Bronchial epithelial cell (primary cell): ENCODE measurements at places on chromosomes 2 and 18. TPM values are rescaled to one million over a fixed set of nuclear protein-coding genes. Genes with fewer than 3 reads are reported as not detected.
A peak's percentile ranks its signal among the peaks of the same experiment; 100 is the strongest.

The CCDC93 gene
- total RNA-seq, result 21.3 and 23.7 TPM in 2 replicates

DNA sequence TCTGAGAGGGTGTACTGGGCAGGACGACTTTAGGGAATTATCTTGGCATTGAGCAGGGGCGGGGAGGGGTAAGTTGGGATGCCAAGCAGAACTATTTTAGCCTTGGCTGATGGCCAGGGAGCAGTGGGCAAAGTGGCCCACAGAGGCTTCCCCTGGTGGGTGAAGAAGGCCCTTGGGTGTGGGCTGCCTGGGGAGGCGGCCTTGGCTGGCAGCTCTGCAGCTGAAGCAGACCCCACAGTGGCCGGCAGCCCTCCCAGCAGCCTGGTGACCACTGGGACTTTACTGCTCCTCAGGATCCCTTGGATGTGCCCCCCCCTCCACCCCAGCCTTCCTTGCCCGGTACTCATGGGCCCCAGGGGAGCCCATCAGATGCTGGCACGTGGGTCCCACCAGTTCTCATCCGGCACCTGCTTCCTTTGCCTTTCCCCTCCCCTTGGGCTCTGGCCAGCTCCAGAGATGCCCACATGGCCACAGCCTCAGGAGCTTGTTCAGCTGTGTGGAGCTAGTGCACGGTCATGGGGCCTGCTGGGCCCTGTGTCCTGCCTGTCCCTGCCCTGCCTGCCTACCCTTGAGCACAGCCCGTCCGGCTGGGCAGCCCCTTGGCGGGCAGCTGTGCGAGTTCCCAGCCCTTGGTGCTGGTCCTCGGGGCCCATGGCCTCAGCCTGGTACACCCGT, 122.1 kb upstream of the HS6ST1 start:
- DNase-seq, result no peak

DNA sequence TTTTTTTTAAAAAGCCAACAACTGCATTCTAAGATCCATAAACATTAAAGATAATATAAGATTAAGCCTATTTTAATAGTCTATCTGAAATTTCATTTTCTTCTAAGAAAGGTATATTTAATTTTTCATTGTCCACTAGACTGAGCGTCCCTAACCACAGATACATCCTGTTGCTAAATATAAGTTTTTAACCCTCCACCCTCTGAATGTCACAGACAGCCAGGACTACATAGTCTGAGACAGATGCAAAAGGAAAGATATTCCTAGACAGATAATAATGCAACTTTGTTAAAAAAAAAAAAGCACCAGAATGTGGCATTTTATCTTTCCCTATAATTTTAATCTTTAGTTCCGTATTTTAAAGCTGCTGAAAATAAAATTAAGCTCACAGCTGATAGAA, 114.6 kb downstream of the ZEB2 start:
- no peak for DNase-seq

- no peak for DNase-seq
Observed at GRCh38 chr18:75252136-75252535, 41.5 kb downstream of the TSHZ1 start.

The DNAJC5G gene
- not detected in 2 replicates for total RNA-seq

The EEF1B2 gene
- total RNA-seq, result 816 and 1,045 TPM in 2 replicates

DNA sequence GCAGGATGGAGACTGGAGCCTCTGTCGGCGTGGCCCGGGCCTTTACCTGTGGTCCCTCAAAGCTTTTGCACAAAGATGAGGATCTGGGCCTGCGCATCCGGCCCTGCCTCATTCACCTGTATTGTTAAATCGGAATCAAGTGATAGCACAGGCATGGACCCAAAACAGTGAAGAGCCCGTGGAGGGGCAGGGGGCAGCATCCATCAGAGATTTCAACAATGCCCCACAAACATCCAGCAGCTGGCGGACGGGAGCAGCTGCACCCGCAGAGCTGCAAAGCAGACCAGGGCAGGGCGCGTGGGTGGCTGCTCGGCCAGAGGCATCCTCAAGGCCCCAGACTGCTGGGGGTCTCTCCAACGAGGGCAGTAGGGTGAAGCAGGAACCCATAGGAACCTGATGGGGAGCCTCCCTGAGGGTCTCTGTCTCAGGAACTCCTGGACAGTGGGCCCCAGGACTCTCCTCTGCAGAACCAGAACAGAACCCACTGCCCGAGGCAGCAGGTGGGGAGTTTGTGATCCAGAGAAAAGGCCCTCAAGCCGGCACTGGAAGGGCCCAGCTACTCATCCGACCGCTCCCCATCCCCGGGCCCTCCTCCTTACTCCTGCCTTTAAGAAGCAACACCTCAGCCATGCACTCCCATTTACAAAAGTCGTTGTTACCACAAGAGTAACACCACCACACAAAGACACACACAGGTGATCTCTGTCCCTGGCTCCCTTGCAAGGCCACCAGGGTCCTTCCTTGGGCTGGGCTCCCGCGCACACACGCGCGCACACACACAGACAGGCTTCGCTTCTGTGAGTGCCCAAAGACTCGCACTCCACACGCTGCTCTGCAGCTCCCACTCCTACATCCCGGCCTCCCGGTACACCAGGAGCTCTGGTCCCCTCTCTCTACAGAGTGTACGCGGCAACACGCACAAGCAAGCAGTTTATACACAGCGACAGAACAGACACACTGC, 28.8 kb downstream of the HDAC4 start:
- DNase-seq, result no peak

DNA sequence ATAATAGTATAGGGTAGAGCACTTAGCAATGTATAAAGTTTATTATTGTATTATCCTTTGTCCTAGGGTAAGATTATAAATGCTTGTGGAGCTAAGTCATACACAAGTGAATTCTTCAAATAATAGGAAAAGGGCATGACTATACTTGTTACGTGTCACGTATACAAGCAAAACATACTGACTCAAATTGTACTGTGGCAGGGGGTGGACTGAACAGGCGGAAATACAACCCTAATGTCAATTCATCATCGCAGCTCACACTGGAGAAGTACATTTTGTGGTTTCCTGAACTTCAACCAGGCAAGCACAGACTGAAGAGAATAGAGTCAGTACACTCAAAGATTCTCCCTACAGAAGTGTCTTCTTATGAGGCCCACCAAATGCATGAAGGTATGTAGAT, 201.0 kb downstream of the MBD2 start:
- DNase-seq, result peak; percentile 99

GRCh38 chr2:192414794-192415193, 220.1 kb upstream of the TMEFF2 start:
- no peak for DNase-seq

The MC4R gene
- total RNA-seq, result under 0.01 TPM in 1 of 2 replicates, not detected in the other
